ENCODE measurements at places on chromosomes 2 and 18. TPM values are rescaled to one million over a fixed set of nuclear protein-coding genes. Genes with fewer than 3 reads are reported as not detected.

DNA sequence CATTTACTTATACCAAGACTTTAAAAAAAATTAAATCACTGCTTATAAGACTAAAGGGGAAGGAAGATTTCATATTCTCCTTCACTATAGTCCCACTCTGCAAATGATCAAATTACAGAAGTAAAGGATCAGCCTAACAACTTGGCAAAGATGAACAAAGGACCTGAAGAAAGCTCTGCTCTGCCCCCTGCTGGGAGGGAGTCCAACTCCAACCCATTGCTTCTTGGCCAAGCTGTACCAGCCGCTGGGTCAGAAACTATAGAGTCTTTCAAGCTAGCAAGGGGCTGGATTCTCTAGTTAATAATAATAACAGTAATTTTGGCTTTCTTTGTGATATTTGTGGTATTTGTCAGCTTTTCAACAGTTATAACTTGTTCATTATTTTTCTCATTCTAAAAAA, 927.0 kb upstream of the CRIM1 start:
- H3K4me1 ChIP-seq, result no peaks in the 10 kb centered on the region
- no peaks in the 10 kb centered on the region for H3K36me3 ChIP-seq
- peak; percentile 47 for DNase-seq

GRCh38 chr2:1862608-1863280, 118.4 kb upstream of the PXDN start:
- H3K27ac ChIP-seq, result no peak overlapping the region
- no peak for DNase-seq
- no peaks in the 10 kb centered on the region for H3K4me1 ChIP-seq
- H3K4me3 ChIP-seq, result no peak overlapping the region
- peaks cover 70% of the 10 kb centered on the region for H3K27me3 ChIP-seq
- no peaks in the 10 kb centered on the region for H3K36me3 ChIP-seq

DNA sequence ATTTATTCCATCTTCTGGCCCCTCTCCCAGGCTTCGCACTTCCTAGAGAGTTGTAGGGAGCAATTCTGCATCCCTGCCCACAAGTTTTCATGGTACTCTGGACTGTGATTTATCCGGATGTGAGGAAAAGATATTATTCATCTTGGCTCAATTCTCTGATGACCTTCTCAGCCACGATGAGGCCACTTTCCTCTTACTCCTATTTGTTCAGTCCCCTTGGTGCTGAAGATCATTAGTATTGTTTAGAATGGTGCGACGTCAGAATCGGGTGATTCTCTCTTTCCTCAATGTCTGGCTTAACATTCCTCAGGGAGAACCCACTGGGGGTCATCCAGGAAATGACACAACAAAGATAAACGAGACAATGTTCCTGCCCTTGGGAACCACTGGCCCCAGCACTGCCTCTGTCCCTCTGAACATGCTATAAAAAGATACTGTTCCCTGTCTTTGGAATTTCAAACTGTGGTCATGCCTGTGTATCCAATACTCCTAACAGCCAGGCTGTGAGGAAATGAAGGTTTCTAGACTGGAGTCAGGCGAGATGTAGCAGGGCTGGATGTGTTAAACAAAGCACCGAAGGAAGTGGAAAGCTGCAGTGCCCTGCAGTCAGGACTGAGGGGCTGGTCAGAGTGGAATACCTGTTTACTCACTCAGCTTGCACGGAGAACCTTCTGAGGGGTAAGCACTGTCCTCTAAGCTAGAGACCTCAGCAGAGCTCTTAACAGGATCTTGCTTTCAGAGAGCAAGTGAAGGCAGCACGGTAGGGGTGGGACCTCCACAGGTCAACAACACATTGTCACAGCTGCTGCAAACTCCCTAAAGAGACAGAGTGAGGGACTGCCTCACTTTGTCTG, 12.9 kb upstream of the GLI2 start:
- H3K4me3 ChIP-seq, result no peak overlapping the region

DNA sequence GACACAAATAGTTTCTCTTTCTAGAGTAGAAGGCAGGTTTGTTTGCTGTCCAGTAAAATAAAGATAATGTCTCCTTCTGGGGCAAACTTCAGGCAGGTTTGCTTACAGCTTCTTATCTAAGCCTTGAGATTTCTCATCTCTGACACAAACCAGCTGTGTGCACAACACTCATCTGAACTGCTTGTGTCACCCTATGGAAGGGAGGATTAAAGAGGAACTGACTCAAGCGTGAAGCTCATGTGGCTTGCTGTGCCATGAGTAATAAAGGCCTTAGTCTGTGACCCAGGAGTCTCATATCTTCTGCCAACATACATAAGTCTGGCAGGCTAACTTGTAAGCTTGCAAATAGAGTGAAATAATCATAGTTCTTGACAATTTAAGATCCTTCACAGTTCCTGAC, 24.2 kb upstream of the CPO start:
- no peaks in the 10 kb centered on the region for H3K4me1 ChIP-seq
- no peaks in the 10 kb centered on the region for H3K27me3 ChIP-seq
- no peak for DNase-seq
- no peaks in the 10 kb centered on the region for H3K36me3 ChIP-seq

DNA sequence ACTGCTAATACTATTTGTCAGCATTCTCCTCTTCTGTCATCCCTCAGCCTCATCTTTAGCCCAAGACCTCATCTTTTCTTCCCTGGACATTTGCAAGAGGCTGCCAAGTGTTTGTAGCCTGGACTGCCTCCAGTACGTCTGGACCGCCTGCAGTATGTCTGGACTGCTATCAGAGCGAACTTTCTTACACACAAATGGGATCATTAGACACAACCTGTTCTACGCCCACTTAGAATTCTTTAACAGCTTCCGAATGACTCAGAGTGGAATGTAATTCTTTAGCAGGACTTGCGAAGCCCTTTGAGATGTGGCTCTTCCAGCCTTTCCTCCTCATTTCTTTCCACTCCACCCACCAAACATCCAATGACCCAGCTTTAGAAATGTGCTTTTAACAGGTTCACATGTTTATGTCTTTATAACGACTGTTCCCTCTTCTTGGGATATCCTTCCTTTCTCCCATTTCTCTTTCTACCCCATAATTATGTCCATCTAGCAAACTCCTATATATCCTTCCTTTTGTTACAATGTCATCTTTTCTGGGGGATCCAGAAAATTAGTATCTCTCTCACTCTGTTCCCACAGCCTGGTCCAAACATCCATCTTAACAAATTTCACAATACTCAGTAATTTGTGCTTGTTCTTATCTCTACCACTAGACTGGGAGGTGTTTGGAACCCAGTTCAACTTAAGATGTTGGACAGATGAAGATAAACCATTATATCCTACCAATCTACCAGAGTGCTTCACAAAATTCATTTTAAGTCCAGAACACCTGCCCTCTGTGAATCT, 171.3 kb upstream of the PGAP1 start:
- peak overlapping the region; percentile 34 for H3K27ac ChIP-seq
- no peak overlapping the region for H3K4me3 ChIP-seq
- H3K4me1 ChIP-seq, result no peaks in the 10 kb centered on the region
- DNase-seq, result no peak
- no peaks in the 10 kb centered on the region for H3K27me3 ChIP-seq
- H3K36me3 ChIP-seq, result no peaks in the 10 kb centered on the region

LYPD6 gene
- polyA plus RNA-seq, result 16.0 TPM
